ENCODE measurements at places on chromosomes 4 and X.

DNA sequence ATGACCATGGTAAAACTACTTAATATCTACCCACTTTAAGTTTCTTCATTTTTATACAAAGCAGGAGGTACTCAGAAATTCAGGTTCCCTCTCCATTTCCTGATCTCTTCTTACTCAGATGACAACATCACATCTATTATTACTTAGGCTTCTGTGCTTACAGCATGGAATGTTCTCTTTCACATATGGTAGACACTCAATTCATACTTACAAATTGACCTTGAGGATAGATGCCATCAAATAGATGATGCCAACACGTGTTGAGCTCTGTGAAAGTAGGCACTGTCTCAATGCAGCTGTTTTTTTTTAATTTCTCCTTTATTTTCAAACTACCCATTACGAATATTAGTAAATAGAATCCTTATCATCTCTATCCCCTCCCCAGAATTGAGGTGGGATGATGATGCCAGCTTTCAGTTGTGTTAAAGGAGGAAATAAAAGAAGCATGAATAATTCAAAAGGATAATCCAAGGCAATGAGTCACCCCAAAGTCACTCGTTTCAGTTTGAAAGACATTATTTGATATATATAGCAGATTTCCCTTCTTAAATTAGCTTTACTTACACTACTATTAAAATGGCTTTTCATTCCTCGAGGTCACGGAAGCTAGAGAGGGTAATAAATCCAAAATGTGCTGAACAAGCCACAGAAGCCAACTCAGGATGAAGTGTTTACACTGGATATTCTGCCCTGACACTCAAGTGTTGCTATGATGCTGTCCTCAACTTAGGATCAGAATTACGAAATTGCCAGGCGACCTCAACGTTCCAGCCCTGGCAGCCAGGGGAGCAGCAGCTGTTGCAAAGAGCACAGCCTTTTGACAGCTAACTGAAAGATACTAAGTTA, 124.2 kb upstream of the EOLA2 start:
- DNase-seq, result no peak

DNA sequence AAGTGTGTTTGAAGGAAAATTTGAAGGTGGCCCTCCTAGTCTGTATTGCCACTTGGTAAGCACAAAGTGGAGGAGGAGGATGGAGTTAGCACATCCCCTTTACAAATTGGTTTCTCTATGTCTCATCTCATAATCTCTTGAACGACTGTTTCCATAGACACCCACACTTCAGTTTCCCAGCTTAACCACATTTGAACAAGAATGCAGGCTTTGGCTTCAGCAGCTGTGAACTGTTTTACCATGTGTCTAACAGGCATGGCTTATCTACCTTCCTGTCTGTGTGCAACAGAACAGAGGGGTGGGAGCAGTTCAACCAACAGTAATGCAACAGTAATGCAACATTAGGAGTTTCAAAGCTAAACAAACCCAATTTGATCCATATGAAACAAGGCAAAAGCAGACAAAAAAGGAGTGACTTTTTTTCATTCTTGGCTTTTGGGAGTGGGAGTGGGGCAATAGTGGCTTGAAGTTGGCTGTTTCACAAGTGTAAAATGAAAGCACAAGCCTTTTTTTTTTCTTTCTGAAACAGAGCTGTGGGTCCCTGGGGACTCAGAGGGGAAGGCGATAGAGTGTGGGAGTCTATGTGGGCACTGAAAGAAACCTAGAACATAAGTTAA, 108.0 kb downstream of the ITM2A start:
- no peak for DNase-seq

DNA sequence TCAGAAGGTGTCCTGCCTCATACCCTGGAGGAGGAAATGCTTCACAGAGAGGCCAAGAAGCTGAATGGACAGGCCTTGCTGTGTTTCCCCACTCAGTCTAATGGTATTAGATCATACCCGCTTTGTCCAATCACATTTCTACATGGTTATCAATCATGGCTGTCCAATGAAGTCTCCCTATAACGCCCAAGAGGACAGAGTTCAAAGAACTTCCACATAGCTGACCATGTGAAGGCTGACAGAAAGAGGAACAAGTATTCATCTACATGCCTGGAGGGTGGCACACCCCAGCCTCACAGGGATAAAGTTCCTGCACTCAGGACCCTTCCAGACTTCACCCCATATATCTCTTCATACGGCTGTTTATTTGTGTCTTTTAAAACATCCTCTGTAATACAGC, 123.4 kb downstream of the MANBA start:
- no peak for DNase-seq

GRCh38 chr4:3515646-3516045, 16.6 kb downstream of the LRPAP1 start:
- DNase-seq, result no peak

- DNase-seq, result no peak
Observed at GRCh38 chrX:17375637-17376430, 834 bp downstream of the NHS start.

- no peak for DNase-seq
Observed at GRCh38 chr4:186844059-186844681, 120.5 kb upstream of the FAT1 start.

- DNase-seq, result no peak
Observed at GRCh38 chr4:2886622-2887021, 43.0 kb downstream of the ADD1 start.

GRCh38 chr4:147689067-147689466, 5.1 kb upstream of the PRMT9 start:
- no peak for DNase-seq

DNA sequence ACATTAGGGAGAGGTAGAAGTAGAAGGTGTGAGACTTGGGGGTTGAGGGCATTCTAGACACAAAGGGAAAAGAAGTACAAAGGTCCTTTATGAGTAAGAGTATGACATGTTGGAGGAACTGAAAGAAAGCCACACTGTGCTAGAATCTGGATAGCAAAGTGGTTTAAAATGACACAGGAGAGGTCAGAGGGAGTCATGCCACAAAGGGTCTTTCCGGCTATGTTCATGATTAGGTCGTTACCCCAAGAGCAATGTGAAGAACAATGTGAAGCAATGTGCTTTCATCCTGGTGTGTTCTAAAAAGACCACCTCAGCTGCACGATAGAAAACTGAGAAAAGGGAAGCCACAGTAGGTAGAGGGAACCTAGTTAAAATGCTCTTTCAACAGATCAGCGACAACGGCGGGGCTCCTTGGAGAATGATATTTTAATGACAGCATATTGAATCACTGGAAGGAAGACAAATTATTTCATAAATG, 29.2 kb downstream of the SMIM14 start:
- no peak for DNase-seq

DNA sequence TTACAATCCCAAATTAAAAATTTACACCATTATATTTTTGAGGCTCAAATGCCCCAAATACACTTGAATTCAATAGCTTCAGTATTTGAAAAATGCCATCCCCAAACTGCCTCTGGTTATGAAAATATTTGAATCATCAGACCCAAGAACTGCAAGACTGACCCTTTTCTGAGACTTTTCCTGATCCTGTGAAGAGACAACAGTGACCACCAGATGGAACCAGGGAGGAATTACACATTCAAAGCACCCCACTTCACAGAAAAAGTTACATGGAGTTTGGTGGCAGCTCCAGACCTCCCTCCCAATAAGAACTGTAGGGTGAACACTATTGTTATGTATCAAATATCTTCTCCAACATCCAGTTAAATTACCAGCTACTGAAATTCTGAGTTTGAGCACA, 44.0 kb upstream of the SCD5 start:
- no peak for DNase-seq
